Right ventricle myocardium superior (tissue), 1 donor: ENCODE measurements at places on chromosomes 2 and 18. TPM values are rescaled to one million over a fixed set of nuclear protein-coding genes. Genes with fewer than 3 reads are reported as not detected.

The TMEM169 gene
- total RNA-seq = 0.62 TPM

The ARID5A gene
- 9.4 TPM for total RNA-seq

The GALNT3 gene
- total RNA-seq = 0.19 TPM

The TOGARAM2 gene
- 42.8 TPM for total RNA-seq

The MC4R gene
- total RNA-seq = not detected

The WNT6 gene
- total RNA-seq = 2.6 TPM

The CIAO1 gene
- 62.3 TPM for total RNA-seq

The COL6A3 gene
- total RNA-seq = 64.9 TPM

The CTAGE1 gene
- not detected for total RNA-seq

GRCh38 chr18:7735196-7735595 is 168.1 kb downstream of the PTPRM start:
- DNase-seq = no peak

DNA sequence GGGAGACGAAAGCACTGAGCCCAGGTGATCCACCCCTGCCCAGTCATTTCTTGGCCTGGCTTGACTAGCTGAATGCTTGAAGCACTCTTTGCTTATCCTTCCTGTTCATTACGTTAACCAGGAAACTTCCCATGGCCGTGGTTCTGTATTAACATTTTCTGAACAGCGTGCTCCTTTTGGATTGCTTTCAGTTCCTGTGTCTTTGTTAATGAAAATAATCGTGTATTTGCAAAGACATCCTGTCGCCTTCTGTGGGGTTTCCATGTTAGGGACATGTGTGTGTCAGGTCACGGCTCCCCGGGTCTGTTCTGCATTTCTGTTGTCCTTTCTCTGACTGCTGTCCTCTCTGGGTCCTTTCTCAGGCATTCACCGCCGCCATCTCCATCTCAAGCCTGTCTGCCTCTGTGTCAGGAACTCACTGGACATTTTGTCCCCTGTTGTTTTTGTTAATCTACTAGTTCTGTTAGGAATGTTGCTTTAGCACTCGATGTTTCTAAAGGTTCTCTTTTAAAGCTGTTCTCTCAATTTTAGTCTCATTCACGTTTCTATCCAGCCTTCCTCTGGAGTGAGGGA is 434.1 kb upstream of the HS6ST1 start:
- DNase-seq = no peak

- DNase-seq = no peak
These were observed 389.2 kb downstream of the FBXO15 start for GRCh38 chr18:73758446-73758845.

- no peak for DNase-seq
These were observed 143.6 kb upstream of the DAPL1 start for GRCh38 chr2:158651358-158652057.

GRCh38 chr18:77632758-77633157 is 383.1 kb downstream of the GALR1 start:
- DNase-seq = no peak

- DNase-seq = no peak
These were observed 74.5 kb downstream of the PIEZO2 start for GRCh38 chr18:11074889-11075288.

GRCh38 chr2:15700131-15700530 is 108.5 kb downstream of the DDX1 start:
- DNase-seq = no peak

DNA sequence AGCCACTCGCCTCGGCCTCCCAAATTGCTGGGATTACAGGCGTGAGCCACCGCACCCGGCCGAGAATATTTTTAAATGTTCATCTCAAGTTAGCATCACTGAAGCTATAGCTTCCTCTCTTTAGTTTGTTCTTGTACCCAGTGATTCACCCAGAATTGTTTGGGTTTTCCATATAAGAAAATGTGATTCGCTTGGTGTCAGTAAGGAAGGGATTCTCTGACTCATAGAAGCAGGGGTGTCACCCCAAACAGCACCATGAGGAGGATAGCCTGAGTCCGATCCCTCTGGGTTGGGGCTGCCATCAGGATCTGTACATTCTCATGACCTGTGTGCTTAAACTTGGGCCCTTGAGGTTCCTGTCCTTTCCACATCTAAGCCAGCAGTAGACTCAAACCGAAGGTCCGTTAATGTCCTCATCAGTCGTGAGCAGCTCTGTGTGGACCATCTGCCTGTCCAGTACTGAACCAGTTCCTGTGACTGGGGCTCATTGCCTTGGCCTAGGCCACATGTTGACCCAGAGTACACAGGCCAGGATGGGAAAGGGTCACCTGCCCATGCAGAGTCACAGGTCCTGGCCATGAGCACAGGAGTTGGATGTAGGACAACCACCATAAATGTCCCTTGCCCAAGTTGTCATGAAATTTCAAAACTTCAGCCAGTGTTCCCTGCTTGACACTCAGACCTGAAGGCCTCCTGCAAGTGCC is 311.9 kb downstream of the GBX2 start:
- no peak for DNase-seq

- no peak for DNase-seq
These were observed 24.0 kb upstream of the TMEM37 start for GRCh38 chr2:119407430-119408220.

DNA sequence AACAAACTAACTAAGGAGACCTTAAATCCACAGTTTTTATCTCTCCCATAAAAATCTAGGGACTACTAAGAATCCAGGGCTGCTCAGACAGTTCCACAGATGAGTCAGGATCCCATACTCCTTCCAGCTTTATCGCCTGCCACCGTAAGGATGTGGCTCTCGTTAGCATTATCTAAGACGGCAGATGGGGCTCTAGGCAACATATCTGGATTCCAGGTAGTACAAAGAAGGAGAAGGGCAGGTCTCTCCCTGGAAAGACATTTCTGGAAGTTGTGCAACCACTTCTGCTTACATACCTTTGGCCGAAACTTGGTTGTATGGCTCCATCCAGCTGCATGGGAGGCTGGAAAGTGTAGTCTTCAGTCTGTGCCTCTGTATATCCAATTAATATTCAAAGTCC is 149.4 kb downstream of the SP3 start:
- DNase-seq = no peak

DNA sequence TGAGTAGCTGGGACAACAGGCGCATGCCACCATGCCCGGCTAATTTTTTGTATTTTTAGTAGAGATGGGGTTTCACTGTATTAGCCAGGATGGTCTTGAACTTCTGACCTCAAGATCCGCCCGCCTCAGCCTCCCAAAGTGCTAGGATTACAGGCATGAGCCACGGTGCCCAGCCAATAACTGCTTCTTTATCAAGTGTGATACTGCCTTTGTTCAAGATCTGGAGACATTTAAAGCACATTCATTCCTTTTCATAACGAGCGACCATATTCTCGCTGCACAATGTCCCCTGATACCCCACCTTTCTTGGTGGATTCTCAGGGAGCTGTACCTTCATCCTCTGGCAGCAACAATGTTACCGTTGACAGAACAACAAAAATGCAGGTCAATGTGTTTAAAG is 75.4 kb downstream of the PIEZO2 start:
- no peak for DNase-seq

- no peak for DNase-seq
These were observed 32.7 kb upstream of the DNMT3A start for GRCh38 chr2:25374411-25374810.

GRCh38 chr18:22204996-22205395 is 35.6 kb downstream of the GATA6 start:
- no peak for DNase-seq

DNA sequence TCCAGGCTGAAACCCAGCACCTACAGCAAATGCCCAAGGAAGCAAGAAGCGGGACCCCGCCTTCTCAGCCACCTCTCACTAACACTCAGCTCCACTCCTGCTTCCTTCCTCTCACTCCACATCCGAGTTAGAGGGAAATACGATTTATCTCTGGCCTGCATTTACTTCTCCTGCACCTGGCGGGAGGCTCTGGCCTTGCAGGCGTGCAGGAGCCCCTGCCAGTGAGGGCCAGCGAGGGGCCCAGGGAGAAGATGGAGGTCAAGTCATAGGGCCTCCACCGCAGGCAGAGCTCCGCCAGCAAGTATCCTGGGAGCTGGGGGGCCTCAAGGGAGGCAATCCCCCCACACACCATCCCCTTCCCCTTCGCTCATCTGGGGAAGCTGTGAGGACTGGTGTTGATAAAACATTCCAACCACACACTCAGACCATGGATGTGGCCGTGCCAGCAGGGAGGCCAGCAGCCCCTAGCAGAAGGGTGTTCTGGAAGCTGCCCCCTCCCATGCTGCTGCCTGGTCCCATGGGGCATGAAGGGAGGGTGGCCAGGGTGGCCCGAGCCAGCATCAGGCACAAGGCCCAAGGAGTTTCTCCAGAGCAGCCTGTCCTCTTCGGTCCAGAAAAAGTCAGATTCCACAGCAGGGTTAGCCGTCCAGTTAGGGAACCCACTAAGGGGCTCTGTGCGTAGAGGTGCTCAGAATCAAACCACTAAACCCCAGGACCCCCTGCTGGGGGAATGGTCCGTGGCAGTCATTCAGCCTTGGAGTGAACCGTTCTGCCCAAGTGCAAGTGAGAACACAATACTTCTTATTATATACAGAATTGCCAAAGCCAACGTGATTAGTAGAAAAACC is 91.2 kb downstream of the HDAC4 start:
- no peak for DNase-seq

- DNase-seq = no peak
These were observed 381.9 kb downstream of the KCNJ3 start for GRCh38 chr2:155080373-155080772.

- DNase-seq = no peak
These were observed 105.7 kb upstream of the GAREM1 start for GRCh38 chr18:32576296-32576916.

GRCh38 chr2:50584185-50584584 is 447.7 kb downstream of the NRXN1 start:
- no peak for DNase-seq

DNA sequence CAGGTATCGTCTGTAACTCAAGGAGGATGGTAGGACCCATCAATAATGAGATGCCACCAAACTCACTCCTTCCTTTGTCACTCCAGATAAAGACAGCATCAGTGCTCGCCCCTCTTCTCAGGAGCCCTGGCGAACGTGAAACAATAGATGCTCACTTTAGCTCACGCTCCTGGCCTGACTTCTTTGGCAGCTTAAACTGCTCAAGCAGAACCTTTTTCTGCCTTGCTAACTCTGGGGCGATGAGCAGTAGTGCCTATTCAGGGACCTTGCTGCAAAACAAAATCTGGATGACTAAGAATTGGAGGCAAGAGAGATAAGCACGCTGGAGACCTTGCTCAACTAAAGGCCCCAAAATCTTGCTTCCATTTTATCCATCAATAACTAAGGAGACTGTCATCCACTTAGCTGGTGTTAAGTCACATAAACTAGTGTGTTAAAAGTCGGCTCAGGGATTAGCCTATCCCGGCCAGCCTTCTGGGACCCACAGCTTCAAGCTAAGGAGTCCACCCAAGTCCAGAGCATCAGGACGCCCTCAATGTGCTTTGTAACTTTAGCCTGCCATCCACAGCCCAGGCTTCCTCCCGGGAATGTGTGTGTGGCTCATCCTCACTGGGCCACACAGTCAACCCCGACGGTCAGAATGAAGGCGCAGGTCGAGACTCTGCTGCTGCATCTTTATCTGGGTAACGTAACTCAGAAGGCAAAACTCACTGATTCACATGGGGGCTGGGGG is 38.9 kb downstream of the ZNF516 start:
- no peak for DNase-seq

- DNase-seq = no peak
These were observed 506.6 kb downstream of the ERBB4 start for GRCh38 chr2:212032032-212032431.

GRCh38 chr2:175871331-175872004 is 130.6 kb downstream of the LNPK start:
- DNase-seq = no peak

- peak; percentile 71 for DNase-seq
These were observed 2.3 kb downstream of the EGR4 start for GRCh38 chr2:73291093-73291460.

GRCh38 chr2:86017901-86018896 is 87.5 kb downstream of the POLR1A start:
- peak; percentile 72 for DNase-seq

- no peak for DNase-seq
These were observed 148.9 kb downstream of the ZEB2 start for GRCh38 chr2:144370937-144371584.

GRCh38 chr2:224302952-224303351 is 99.0 kb downstream of the FAM124B start:
- no peak for DNase-seq

GRCh38 chr2:58594175-58594574 is 353.1 kb upstream of the FANCL start:
- DNase-seq = no peak

GRCh38 chr2:40721595-40721994 is 269.7 kb upstream of the SLC8A1 start:
- no peak for DNase-seq
